ENCODE measurements at places on chromosomes 7 and 10.

- DNase-seq, result no peak
Measured at GRCh38 chr10:26738301-26738911, 40.9 kb downstream of the PDSS1 start.

DNA sequence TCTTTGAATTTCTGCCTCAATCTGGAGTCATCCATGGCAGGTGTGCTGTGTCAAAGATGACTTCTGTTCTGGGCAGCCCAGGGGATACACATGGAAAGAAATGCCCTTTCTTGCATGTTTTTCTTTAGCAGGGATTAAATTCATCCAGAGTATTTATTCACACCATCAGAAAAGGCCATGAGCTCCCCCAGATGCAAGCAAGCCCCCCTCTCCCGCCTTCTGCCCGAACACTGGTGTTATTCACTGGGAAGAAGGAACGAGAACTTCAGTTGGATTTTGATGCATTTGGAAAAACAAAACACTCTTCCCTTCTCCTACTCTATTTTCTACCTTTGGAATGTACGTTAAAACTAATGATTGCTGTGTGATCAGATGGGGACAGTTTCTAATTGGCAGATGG is 1.4 kb downstream of the PLPP4 start:
- no peak for DNase-seq

DNA sequence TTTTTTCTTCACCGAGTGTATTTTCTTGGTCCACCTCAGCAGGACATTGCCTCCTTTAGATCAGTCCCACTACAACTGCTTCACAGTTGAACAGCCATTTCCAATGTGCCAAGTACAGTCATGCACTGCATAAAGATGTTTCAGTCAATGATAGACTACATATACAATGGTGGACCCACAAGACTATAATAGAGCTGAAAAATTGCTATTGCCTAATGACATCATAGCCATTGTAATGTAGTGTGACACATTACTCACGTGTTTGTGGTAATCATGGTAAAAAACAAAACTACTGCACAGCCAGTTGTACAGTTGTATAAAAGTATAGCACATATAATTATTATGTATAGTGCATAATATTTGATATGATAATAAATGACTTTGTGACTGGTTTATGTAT is 113.8 kb upstream of the HPS1 start:
- no peak for DNase-seq

- DNase-seq, result no peak
Measured at GRCh38 chr10:6400821-6401465, 179.1 kb downstream of the PRKCQ start.

DNA sequence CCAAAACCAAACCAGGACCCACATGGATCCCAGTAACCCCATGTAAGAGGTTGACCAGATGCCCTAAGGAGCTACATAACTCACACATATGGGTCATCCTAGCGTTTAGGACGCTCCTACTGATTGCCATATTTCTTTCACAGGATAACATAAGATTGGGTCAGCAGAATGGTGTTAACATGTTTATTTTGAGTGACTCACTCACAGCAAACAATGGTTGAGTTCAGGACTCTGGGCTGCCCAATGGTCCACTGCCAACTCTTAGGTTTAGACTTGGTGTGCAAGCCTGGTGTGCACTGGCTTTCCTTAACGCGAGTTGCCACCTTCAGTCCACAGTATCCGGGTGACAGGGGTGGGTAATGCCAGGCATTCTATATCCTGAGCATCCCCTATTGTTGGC is 211.5 kb downstream of the GPAM start:
- DNase-seq, result no peak

GRCh38 chr10:73628405-73628804 is 12.9 kb downstream of the MYOZ1 start:
- no peak for DNase-seq

DNA sequence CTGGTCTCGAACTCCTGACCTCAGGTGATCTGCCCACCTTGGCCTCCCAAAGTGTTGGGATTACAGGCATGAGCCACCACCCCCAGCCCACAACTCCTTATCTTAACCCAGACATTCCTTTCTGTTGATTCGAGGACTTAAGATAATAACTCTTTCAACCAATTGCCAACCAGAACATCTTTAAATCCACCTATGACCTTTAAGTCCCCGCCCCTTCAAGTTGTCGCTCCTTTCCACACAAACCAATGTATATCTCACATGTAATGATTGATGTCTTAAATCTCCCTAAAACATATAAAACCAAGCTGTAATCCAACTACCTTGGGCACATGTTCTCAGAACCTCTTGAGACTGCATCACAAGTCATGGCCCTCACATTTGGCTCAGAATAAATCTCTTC is 7.8 kb upstream of the ANKRD2 start:
- DNase-seq, result no peak

GRCh38 chr7:132705146-132705545 is 128.9 kb upstream of the PLXNA4 start:
- DNase-seq, result no peak

- no peak for DNase-seq
Measured at GRCh38 chr10:11104772-11105675, 87.4 kb downstream of the CELF2 start.

- no peak for DNase-seq
Measured at GRCh38 chr7:155293721-155294510, 3.8 kb upstream of the INSIG1 start.

DNA sequence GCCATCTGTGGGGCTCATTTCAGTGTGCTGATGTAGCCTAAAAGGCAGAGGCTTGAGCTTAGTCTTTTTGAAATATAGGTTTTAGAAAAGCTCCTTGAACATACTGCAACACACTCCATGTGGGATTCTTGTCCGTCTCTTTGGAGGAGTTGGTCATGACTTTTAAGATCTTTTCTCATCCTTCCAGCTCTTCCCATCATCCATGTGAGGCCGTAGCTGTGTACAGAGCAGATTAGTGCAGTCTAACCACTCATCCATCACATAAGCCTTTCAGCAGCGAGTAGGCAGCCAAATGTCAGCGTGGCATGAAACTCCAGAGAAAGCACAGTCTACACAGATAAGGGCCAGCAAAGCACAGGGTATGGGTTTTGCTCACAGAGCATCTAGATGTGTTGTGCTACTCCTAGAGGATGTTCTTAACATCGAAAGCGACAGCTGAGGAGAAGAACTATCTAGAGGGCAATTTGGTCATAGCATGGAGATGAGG is 28.1 kb upstream of the NPVF start:
- no peak for DNase-seq

DNA sequence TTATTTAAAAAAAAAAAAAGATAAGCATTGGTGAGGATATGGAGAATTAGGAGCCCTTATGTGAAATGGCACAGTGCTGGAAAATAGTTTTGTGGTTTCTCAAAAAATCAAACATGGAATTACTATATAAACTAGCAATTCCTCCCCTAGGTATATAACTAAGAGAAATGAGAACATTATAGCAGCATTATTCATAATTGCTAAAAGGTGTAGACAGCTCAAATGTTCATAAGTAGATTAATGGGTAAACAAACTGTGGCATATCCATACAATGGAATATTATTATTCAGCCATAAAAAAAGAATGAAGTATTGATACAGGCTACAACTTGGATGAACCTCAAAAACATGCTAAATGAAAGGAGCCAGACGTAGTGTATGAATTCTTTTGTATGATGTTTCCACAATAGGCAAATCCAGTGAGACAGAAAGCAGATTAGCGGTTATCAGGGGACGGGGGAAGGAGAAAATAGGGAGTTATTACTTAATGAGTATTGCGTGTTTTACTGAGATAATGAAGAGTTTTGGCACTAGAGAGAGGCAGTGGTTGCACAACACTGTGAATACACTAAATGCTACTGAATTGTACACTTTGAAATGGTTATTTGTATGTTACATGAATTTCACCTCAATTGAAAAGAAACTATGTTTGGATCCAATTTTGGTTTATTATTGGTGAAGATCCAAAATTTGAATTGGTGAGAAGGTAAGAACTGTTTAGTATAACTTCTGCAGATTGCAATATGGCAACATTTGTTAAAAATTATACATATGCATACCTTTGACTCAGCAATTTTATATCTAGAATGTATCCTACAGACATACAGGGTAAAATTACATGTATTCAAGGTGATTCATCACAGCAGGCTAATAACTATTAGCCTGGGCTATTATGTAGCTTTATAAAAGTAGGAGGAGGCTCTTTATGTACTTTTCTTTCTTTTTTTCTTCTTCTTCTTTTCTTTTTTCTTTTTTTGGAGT is 69.7 kb downstream of the VCL start:
- no peak for DNase-seq

DNA sequence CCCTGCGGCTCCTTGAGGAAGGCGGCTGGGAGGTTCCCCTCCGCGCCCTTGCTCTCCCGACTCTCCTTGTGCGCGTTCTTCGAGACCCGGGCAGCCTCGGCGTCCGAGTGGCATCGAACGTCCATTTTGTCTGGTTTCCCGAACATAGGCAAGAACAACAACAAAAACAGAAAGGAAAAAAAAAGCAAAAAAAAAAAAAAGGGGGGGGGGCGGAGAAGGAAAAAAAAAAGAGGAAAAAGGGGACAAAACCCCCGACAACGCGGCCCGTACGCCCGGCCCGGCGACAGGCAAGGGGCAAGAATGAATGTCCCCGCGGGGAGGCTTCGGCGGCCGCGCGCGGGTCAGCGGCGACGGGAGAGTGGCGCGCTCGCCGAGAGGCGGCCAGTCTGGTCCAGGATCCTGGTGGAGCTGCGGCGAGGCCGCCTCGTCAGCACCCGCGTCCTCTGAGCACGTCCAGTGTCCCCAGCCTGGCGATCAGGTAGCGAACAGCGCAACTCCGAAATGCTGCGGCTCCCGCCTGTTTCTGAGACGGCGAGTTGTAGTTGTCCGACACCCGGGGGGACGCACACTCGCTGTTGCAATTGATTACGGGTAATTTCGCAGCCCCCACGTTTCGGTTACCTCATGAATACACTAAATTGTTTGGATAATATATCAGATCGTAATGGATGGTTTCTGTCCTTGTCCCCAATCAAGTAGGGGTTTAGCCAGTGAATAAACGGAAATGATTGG is at the start of gene VAX1:
TSS of gene VAX1 (minus strand) at position 360 of the 732 bp plus-strand sequence. CDS start at position 146, 214 bp downstream.
- DNase-seq, result no peak

GRCh38 chr10:10796774-10797415 is 220.8 kb upstream of the CELF2 start:
- no peak for DNase-seq

All from activated naive CD4-positive, alpha-beta T cell (primary cell).